ENCODE measurements at places on chromosomes 3 and 15.

- DNase-seq: no peak
Observed at GRCh38 chr15:78339559-78339958, 594 bp upstream of the CRABP1 start.

DNA sequence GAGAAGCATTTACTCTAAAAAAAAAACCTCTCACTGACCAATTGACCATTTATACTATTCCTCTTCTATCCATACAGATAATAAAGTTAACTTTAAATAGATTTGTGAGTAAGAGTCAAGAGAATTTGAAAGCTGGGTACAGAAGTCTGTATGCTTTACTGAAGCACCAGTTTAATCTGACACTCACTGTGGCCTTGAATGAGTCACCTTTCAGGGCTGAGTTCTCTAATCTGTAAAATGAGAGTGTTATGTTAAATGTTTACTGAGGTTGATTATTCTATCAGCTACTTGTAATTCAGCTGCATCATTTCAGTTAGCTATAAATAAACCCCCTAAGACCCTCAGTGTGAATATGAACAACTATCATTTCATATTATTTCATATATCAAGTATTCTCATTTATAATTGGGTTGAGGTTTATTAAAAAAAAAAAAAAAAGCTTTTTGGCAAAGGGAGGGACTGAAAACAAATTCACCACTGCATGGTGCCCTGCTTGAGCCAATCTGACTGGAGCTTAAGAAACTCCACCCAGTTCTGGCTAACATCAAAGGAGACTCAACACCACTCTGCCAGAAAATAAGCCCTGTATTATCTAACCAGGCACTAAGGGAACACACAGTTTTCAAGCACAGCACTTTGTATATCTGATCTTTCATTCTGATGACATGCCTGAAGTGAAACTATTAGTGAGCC is 2.8 kb downstream of the MAP4 start:
- no peak for DNase-seq

- no peak for DNase-seq
Observed at GRCh38 chr3:145673838-145674237, 487.1 kb downstream of the PLOD2 start.

GRCh38 chr3:30349507-30349906 is 256.9 kb upstream of the TGFBR2 start:
- no peak for DNase-seq

GRCh38 chr3:67090474-67090873 is 92.4 kb downstream of the KBTBD8 start:
- DNase-seq: no peak

- DNase-seq: no peak
Observed at GRCh38 chr3:50806806-50807205, 132.1 kb downstream of the DOCK3 start.

- DNase-seq: no peak
Observed at GRCh38 chr3:119497820-119498185, 544 bp upstream of the TIMMDC1 start.

DNA sequence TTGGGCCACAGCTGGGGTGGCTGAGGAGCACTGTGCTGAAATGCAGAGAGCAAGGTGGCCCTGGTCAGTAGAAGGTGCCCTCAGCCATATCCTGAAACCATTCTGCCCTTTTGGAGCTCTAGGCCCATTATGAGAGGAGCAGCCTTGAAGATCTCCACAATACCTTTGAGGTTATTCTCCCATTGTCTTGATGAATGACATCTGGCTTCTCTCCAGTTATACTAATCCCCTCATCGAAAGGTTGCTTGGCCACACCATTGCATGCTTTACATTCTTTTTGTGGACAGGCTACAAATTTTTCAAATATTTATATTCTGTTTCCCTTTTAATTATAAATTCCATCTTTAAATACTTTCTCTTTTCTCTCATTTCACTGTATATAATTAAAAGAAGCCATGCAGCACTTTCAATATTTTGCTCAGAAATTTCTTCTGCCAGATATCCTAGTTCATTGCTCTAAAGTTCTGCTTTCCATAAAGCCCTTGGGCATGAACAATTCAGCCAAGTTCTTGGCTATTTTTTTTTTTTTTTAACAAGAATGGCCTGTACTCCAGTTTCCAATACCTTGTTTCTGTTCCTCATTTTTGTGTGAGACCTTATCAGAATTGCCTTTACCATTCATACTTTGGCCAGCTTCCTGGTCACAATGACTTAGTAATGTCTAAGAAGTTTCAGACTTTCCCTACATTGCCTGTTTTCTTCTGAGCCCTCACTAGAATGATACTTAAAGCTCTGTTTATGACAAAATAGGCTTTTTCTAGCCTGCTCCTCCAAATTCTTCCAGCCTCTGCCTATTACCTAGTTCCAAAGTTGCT is 138.9 kb upstream of the SGO1 start:
- no peak for DNase-seq

DNA sequence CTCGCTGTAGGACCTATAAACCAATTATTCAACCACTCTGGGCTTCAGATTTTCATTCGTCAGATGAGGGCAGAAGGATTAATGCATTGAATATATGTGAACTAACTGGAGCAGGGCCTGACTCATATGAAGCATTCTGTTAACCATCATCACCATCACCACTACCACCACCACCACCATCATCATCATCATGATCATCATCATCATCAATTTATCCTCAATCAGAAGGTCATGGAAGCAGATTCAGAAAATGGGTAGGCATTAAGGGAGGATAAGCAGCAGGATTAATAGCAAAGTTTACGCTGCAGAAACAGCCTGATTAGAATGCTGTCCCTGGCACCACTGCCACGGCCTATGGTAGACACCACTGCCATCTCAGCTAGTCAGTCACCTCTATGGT is 407.5 kb upstream of the THBS1 start:
- DNase-seq: no peak

- DNase-seq: no peak
Observed at GRCh38 chr3:112793326-112794081, 53.2 kb downstream of the CD200R1L start.

GRCh38 chr15:42908538-42908937 is 12.0 kb downstream of the TTBK2 start:
- DNase-seq: no peak

DNA sequence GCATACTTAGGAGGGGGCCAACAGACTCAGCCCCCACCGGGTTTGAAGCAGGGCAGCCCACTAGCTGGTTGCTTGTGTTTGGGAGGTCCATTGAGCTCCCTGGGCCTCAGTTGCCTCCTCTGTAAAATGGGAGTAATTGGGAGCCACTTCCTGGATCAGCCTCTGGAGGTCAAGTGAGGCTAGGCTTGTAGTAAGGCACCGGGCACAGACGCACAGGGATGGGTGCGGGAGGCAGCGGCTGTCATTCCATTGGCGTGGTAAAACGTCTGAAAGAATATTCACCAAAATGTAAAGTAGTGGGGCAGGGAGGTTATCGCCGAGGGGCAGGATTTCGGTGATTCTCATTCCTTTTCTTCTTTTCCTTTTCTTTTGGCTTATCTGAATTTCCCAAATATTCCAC is 64.6 kb downstream of the TLE3 start:
- DNase-seq: no peak

- DNase-seq: no peak
Observed at GRCh38 chr3:10757021-10757820, 58.8 kb upstream of the SLC6A11 start.

DNA sequence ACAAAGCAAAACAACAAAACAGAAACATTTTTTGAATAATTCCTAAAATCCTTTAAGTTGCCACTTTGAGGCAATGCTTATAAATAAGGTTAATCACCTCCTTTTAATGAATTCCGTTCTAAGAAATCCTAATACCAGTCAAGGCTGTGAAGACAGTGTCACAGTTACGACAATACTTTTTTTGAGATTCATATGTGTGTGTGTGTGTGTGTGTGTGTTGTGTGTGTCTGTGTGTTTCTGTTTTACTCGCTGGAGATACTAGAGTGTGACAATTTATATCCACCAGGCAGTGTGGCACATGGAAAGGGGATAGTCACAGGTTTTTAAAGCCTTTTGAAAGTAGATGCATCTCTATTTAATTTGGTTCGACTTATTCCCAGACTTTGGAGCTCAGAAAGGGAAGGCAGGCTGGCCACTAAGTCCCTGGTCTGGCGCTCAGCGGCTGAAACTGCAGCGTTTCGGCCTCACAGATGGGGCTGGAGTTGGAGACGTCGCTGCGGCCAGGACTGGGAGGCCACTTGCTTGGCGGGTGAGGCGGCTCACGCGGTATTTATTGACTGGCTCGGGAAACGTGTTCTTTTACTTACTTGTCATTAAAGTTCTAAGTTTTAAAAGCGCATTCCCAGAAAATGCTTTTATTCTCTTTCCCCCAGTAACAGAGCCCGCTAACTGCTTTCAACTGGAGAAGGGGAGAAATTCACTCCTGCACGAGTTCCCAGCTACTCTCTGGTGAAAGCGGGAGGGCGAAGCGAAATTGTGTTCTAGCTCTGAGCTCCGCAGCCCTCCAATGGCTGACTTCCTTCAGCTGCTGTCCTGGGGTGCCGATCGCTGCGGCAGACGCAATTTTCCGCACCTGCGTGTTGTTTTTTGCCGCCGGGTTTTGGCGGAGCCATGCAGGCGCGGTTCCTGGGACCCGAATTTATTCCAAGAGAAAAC is 13.7 kb downstream of the ZIC1 start:
- DNase-seq: no peak

GRCh38 chr3:112631257-112631656 is 9.7 kb downstream of the CCDC80 start:
- no peak for DNase-seq

- no peak for DNase-seq
Observed at GRCh38 chr15:45402955-45403877, 24.9 kb upstream of the GATM start.

DNA sequence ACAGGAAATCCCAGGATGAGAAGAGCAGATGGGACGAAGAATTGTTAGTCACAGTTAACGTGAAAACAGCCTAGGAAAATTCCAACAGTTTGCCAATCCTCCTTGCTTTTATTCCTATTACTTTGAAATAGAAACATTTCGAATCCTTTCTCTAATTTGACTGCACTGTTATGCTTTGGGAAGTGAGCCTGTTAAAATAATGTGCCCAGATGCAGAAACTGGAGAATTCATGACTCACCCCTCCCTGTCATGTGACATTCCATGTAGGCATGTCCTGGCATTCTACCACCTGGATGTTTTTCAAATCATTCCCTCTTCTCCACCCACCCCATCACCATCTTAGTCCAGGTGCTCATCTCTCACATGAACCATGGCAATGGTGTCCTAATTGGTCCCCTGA is 107.3 kb downstream of the MINAR1 start:
- no peak for DNase-seq

DNA sequence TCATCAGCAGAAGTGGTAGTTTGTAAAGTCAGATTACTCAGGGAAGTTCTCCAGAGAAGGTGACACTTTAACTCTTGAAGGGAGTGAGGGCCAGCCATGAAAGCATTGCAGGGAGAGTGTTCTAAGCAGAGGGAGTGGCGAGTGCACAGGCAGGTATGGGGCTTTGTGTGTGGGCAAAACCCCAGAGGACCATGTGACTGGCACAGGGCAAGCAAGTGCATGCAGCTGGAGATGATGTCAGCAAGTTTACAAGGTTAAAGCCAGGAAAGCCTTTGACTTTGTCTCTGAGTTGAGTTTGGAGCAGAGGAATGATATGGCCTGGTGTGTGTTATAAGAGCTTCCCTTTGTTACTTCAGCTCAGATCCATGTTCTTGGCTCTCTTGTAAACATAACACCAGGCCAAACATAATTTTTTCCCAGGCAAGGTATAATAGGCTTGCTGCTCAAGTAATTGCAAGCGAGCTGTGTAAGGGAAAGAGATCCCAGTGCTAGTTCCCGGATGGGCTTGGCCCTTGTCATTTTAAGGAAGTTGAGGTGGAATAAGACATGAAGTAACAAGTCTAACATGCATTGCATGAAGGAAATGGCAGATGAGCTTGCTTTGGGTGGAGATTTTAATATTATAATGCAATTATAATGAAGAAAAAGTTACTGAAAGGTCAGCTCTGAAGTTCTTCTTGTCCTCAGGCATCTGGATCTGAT is 341.1 kb upstream of the LRRC3B start:
- no peak for DNase-seq

DNA sequence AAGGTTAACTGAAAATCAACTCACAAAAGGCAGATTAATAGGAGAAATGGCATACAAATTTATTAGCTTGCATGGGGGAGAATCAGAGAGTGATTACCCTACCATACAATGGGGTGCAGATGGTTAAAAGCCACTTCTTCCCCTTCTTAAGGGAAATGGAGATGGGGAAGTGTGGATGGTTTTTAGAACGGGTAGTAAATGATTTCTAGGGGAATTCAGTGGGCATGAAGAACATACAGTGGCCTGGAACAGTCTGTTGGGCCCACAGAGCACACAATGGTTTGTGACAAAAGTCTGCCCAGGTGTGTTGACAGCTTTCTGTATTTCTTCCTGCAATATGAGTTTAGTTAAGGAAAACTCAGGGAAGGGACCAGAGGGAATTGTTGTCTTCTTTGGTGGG is 61.0 kb downstream of the C3orf80 start:
- DNase-seq: no peak

DNA sequence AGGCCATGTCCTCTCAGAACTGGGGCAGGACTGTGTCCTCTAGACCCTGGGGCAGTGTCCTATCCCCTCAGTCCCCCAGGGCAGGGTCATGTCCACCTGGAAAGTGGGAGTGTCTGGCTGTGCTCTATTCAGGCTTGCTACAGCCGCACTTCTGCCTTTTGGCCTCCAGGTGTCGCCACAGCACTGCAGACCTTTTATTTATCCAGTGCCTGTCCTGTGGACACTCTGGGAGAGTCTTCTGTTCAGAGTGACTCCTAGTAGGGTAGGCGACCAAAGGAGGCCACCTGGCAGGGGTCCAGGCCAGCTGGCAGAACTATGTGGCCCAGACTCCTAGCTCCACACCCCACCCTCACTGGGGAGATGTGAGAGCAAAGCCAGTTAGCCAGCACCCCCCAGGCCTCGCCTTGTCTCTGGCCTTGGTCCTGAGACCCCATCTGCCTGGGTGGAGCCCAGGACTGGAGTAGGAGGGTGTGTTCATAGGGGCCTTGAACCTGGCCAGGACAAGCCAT is 3.9 kb downstream of the TMIE start:
- DNase-seq: peak; percentile 32

- DNase-seq: no peak
Observed at GRCh38 chr3:132084982-132085381, 50.2 kb upstream of the CPNE4 start.

DNA sequence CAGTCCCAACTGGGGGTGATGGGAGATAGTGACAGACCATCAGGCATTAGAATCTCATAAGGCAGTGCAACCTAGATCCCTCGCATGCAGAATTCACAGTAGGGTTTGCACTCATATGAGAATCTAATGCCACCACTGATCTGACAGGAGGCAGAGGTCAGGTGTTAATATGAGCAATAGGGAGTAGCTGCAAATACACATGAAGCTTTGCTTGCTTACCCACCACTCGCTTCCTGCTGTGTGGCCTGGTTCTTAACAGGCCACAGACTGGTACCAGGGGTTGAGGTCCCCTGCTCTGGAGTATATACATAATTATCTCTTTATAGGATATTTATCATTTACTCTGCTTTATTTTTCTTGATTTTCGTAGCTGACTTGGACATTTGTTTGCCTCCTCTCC is 36.0 kb upstream of the ZMAT3 start:
- no peak for DNase-seq

DNA sequence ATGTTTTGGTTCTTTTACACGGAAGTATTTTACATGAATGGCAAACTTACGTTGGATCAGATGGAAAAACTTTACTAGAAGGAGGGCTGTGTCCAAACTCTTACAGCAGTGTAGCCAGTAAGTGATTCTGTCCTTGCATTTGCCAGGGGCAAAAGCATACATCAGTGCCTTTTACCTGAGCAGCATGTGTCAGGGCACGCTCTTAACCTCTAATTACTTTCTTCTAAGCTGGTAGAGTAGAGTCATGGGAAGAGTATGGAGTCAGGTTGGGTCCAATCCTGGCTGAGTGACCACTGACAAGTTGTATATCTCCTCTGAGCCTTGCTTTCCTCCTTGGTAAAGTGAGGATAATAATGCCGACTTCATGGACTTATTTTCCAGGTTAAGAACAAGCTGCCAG is 47.1 kb downstream of the RYR3 start:
- DNase-seq: no peak
